ENCODE measurements at places on chromosomes 12 and 14.

DNA sequence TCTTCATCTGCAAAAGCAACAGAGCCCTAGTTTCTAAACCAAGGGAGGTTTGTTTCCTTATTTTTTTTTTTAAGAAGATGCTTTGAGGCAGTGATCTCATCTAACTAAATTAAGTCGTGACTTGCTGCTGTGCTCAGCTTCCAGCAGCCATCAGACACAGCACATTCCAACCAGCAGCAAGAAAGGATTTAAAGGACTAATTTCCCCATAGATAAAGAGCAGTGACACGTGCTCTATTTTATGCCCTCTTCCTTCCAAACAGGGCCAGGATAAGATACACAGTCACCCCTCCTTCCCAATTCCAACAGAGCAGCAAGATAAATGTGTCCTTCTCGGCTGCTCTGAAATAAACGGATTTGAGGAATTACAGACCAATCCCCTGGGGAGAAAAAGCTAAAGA is 81.7 kb downstream of the PRKAB1 start:
- peak; percentile 51 for DNase-seq

- DNase-seq, result no peak
Measured at GRCh38 chr14:21255385-21256101, 13.7 kb downstream of the HNRNPC start.

GRCh38 chr12:123250471-123251383 is 17.5 kb downstream of the MTRFR start:
- DNase-seq, result peak; percentile 62

GRCh38 chr12:7935590-7936581 is at the start of gene SLC2A3:
Gene SLC2A3, minus strand, starts transcription at chr12:7936187. Its CDS starts 153 bp downstream, at chr12:7936034.
- peak; percentile 97 for DNase-seq

- DNase-seq, result no peak
Measured at GRCh38 chr12:131902332-131903241, 8.2 kb downstream of the ULK1 start.

DNA sequence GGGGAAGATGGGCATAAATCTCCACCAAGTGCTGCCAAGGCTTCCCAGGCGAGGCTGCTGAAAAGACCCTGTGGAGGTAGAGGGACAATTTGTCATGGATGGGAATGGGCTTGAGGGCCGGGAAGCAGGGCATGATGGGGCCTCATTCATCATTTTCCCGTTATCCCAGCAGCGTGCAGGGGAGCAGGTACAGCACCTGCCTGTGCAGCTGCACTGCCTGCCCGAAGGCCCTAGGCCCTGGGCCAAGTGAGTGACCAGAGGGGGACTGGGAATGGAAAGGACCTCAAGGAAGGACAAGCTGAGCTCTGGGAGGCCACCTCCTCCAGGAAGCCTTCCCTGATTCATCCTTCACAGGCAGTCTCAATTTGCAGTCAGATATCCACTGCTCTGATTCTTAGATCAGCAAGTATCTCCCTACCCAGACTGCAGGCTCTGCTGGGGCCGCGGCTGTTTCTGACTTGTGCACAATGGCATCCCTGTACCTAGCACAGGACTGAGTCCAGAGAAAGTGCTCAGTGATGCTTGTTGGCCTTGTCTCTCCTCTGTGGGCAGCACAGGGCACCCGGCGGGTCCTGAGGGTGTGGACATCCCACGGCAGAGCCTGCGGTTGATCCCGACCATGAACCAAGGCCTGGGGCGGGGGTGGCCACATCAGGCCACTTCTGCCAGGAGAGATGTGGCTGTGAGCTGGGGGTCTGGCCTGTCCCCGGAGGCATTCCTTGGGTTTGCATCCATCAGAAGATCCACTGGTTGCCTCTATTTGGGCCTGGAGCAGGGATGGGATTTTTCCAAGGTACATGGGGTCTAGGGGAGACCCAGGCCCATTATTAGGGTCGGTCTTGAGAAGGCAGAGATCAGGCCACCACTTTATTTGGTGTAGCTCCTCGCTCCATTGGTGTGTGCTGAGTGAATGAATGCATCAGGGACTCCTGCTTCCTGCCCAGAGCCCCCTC is 167.3 kb upstream of the RTL1 start:
- no peak for DNase-seq

- peak; percentile 38 for DNase-seq
Measured at GRCh38 chr12:56081393-56082347, 1.7 kb downstream of the ERBB3 start.

- DNase-seq, result no peak
Measured at GRCh38 chr12:106696071-106696470, 78.4 kb upstream of the RIC8B start.

GRCh38 chr14:106436310-106436905 is 910.0 kb downstream of the TMEM121 start:
- peak; percentile 1 for DNase-seq

DNA sequence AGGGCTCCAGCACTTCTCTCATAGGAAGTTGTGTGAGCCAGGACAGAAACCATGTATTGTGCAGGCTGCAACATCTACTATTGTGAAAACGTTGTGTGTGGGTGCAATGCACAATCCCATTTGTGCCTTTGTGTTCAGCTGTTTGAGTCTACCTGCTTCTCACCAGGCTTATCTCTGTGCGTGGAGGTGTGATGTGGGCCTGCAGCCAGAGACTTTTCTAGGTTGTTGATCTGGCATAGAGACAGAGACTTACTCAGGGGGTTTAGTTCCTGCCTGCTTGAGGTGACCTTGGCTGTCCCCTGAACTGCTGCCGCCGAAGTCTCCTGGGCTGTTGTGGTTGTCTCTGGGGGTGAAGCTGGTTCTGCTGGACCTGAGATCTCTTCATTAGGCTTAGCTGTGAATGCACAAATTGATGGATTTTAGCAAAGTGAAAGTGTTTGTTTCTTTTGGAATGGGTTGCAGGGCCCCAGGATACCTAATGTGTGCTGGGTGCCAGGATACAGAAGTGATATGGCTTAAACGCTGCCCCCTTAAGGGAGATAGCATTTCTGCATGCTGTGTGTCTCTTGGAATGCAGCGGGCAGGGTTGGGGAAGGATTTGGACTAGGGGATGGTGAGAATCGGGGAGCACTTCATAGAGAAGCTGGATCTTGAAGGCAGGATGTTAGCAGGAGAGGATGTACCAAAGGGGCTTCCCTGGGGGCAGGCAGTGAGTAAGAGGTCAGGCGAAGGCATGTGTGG is 2.5 kb downstream of the LACRT start:
- peak; percentile 35 for DNase-seq

DNA sequence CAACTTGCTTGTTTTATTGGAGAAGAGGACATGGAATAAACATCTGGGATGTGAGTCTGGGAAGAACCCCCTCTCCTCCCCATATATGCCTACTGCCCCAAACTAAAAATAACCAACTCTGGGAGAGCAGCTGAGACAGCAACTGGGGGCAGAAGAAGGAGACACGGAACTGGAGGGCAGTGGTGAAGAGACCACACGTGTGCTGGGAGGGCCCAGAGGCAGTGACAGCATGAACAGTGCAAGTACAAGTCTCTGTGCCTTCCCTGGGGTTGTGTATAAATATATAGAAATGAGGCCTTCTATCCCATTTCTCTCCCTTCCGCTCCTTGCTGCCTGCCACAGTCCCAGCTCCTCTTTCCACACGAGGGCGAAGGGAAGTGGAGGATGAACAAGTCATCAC is 4.0 kb upstream of the KRT73 start:
- DNase-seq, result no peak

DNA sequence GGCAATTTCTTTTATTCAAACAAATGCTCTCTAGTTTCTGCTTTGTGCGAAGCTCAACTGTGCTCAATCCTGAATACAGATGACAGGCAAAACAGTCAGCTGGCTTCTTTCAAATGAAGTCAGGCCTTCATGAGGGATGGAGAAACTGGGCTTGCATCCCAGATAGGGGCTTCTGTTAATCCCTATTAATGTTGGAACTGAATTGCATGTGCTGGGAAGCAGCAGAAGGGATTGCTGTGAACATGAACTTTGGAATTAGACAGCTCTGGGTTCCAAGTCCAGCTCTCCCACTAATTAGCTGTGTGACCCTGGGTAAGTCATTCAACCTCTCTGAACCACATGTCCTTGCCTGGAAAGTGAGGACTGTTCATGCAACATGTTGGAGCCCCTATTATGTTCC is 21.1 kb upstream of the CORO1C start:
- no peak for DNase-seq

GRCh38 chr12:51218607-51219161 is 822 bp upstream of the POU6F1 start:
- DNase-seq, result peak; percentile 59

- no peak for DNase-seq
Measured at GRCh38 chr12:24711056-24712008, 237.6 kb downstream of the BCAT1 start.

DNA sequence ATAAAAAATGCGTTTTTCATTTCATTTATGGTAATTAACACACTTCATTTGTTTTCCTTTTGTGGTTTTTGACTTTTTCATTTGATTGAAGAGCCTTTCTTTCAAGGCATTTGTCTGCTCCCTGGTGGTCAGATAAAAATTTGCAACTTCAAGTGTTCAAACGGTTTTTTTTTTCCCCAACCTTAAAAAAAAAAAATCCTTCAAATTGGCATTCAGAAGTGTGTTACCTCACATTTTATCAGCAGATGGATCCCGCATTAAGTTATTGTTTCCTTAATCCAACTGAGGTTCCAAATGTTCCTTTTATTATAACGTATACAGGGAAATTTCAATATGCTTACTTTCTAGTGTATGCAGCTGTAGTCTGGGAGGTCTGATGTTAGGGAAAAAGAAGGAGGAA is 47.2 kb downstream of the MYF5 start:
- DNase-seq, result peak; percentile 60

DNA sequence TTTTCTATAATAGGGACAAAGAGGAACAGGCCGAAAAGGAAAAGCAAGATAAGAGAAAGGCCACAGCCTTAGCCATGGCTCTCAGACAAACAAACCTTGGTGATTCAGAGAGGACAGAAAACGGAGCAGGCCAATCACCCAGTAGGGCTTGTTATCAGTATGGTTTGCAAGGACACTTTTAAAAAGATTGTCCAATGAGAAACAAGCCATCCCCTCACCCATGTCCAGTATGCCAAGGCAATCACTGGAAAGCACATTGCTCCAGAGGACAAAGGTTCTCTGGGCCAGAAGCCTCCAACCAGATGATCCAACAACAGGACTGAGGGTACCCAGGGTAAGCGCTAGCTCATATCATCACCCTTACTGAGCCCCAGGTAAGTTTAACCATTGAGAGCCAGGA is 243.8 kb upstream of the BTG1 start:
- no peak for DNase-seq

GRCh38 chr12:54572881-54573280 is 15.6 kb downstream of the PPP1R1A start:
- peak; percentile 79 for DNase-seq

- DNase-seq, result peak; percentile 98
Measured at GRCh38 chr14:20657216-20658211, 16.0 kb upstream of the OR6S1 start.

- no peak for DNase-seq
Measured at GRCh38 chr12:128745772-128746689, 77.7 kb downstream of the SLC15A4 start.

GRCh38 chr12:132772606-132773005 is 11.0 kb upstream of the ANKLE2 start:
- no peak for DNase-seq

GRCh38 chr14:76867516-76868453 is 41.6 kb downstream of the LRRC74A start:
- no peak for DNase-seq

DNA sequence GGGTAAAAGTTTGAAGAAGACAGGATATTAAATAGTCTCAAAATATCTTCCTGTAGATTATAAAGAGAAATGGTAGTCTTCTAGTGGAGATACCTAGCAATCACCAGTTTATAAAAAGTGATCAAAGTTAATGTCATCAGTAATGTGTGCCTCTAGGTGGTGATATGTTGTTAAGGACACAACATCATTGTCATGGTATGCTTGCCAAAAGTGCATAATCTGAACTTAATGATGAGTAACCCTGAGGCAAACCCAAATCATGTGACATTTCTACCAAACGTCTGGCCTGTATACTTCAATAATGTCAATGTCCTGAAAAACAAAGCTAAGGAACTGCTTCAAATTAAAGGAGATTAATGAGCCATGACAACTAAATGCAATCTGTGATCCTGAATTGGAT is 214.7 kb downstream of the PHLDA1 start:
- DNase-seq, result no peak

- no peak for DNase-seq
Measured at GRCh38 chr12:111447571-111448265, 42.0 kb downstream of the SH2B3 start.

- DNase-seq, result no peak
Measured at GRCh38 chr14:74855945-74856344, 20.0 kb downstream of the PROX2 start.

DNA sequence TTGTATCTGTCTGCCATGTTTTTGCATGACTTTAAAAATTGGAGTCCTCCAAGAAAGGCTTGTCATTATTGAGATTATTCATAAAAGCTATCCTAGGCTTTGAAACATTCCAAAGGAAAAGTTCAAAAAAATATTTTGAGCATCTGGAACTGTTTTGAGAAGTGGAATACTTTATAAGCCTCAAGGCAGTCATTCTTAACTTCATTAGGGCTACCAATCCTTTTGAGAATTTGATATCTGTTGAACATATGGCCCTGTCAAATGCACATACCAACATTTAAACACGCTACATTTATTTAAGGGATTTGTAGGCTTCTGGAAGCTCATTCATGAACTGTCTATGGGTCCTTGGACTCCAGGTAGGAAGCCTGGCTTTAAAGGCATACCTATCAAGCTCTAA is 77.0 kb downstream of the TMEM117 start:
- no peak for DNase-seq

GRCh38 chr14:52879958-52880357 is 70.9 kb downstream of the FERMT2 start:
- DNase-seq, result no peak

DNA sequence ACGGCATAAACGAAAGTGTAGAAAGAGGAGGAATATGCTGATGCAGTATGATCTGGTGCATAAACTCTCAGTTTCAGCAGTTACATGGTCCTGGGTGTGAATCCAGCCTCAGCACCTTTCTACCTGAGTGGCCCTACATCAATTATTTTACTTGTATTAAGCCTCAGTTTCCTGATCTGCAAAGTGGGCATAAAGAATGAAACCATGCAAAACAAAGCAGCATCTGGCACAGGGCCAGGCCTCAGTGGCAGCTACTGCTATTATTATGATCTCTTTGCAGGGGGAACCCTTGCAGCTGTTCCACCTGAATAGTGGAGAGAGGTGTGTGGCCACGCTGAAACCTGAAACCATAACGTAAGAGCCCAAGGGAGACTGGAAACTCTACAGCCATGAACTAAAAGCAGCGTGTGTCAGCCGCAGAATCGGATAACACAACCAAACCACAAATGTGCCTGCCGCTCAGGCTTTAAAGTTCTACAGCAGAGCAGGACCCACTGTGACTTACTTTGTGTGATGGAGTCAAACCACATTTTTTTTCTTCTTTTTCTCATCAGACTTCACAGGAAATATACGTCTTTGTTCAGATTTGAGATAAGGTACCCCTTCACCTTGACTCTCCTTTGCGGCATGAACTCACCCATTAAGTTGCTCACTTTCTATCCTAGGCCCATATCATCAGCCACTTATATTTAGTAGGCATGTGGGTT is 29.2 kb upstream of the FOS start:
- no peak for DNase-seq

DNA sequence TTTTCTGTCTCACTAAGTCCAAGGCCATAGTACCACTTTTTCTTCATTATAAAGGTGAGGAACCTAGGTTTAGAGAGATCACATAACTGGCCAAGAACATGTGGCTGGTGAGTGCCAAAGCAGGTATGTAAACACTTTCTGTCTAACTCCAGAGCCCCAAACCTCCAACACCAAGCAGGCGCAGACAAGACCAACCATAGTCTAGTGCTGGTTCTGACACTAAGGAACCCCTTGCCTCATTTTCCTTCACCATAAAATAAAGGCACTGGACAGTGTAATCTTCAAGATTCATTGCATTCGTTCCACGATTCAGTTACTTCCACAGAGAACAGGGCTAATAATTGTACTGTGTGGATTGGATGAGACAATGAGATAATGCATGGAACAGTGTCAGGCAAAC is 71.0 kb downstream of the NPAS3 start:
- DNase-seq, result no peak
